ENCODE measurements at places on chromosomes 16 and 17. TPM values are rescaled to one million over a fixed set of nuclear protein-coding genes. Genes with fewer than 3 reads are reported as not detected.

SEPTIN12 gene
- not detected for total RNA-seq

DNA sequence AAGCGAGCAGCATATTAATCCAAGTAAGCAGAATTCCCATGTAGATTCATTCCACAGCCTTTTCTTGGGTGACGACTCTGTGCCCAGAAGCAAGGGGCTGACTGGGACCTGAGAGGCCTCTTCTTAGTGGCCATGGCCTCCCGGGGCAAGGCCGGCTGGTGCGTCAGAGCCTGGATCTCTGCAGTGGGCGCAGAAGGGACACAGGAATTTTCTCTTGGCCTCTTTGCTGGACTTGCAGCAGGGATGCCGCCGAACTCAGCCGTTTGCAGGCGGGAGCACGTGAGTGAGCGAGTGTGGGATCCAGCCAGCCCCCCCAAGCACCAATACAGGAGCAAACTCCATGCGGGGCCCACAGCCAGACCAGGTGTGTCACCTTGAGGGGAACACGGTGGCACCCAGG is 151.8 kb downstream of the RPTOR start:
- no peak overlapping the region for H3K4me3 ChIP-seq
- peaks cover 3% of the 10 kb centered on the region for H3K4me1 ChIP-seq
- H3K36me3 ChIP-seq = no peaks in the 10 kb centered on the region
- no peaks in the 10 kb centered on the region for H3K27me3 ChIP-seq
- DNase-seq = no peak

- no peak overlapping the region for H3K27ac ChIP-seq
- peaks cover 22% of the 10 kb centered on the region for H3K4me1 ChIP-seq
- DNase-seq = no peak
- H3K27me3 ChIP-seq = peaks cover 39% of the 10 kb centered on the region
- no peak overlapping the region for H3K4me3 ChIP-seq
- H3K36me3 ChIP-seq = no peaks in the 10 kb centered on the region
These were observed 2.4 kb upstream of the CACNA1G start for GRCh38 chr17:50558091-50558490.

- H3K36me3 ChIP-seq = no peaks in the 10 kb centered on the region
- H3K27me3 ChIP-seq = no peaks in the 10 kb centered on the region
- no peaks in the 10 kb centered on the region for H3K4me1 ChIP-seq
- no peak overlapping the region for H3K27ac ChIP-seq
- no peak for DNase-seq
- H3K4me3 ChIP-seq = no peak overlapping the region
These were observed 17.4 kb upstream of the PSMD11 start for GRCh38 chr17:32426894-32427293.

DNA sequence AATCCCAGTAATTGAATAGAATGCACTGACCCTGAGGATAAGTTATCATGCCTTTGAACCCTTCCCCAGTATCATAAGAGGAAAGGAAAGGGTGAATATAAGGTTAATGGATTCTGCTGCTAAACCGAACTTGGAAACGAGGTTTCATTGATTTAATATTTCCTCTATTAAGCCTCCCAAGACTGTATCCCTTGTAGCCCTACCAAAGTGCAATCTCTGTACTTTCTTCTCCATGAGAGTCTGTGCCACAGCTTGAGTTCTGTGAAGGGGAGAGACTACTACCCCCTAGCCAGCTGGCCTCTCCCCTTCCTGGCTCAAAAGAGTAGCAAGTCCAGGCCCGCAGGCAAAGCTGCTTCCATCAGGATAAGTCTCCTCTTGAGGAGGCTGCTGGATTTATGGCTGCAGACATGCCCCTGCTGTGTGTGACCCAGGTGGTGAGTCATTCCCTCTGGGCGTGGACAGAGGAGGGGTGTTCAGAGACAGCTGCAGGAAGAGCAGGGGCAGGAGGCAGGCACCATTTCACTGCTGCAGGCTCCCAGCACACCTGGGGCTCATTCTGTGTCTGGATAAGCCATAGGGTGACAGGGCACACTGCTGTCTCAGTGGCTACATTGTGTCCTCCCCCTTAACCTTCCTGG is 58.4 kb downstream of the TOM1L2 start:
- H3K4me3 ChIP-seq = no peak overlapping the region
- no peaks in the 10 kb centered on the region for H3K36me3 ChIP-seq
- H3K27me3 ChIP-seq = no peaks in the 10 kb centered on the region
- H3K4me1 ChIP-seq = no peaks in the 10 kb centered on the region
- no peak overlapping the region for H3K27ac ChIP-seq

GRCh38 chr17:58783380-58783779 is 27.7 kb downstream of the PPM1E start:
- H3K27ac ChIP-seq = no peak overlapping the region
- H3K27me3 ChIP-seq = no peaks in the 10 kb centered on the region
- no peak overlapping the region for H3K4me3 ChIP-seq
- no peak for DNase-seq

DNA sequence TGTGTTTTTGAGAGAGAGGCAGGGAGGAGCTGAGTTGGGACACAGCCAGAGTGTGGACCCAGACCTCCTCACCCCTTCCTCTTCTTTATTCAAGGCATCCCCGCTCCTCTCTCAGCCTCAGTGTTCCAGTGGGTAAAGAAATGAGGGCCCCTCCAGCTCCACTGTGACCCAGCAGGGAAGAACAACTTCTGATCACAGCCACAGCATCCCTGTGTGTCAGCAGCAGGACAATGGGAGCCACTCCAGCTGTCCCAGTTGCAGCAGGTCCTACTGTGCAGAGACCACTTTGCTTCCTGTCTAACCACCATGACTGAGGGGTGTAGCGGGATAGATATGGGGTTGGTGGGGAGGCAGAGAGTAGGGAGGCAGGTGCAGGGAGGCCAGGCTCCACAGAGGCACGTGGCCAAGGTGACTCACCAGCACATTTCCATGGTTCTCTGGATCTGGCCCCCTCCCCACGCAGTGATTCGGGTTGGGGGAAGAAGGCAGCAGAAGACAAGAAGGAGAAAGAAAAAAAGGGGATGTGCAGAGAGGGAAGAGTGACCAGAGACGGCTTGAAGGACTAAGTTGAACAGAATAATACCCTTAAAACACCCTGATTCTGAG is 24.5 kb downstream of the PIK3R5 start:
- H3K36me3 ChIP-seq = peaks cover 15% of the 10 kb centered on the region
- H3K27ac ChIP-seq = peak overlapping the region; percentile 38
- peaks cover 66% of the 10 kb centered on the region for H3K4me1 ChIP-seq

OSGIN1 gene
- 0.86 TPM for total RNA-seq

DNA sequence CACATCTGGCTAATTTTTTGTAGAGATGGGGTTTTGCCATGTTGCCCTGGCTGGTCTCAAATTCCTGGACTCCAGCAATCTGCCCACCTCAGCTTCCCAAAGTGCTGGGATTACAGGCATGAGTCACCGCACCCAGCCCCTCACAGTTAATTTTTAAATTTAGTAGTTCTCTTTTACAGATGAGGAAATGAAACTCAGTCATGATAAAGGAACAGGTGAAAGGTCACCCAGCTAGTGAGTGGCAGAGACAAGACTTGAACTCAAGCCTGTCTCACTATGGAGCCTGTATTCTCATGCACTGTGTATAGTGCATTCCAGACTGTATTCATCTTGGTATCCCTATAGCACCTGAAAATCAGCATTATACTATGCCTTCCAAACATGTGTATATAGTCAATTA is 77.1 kb upstream of the WSB1 start:
- peaks cover 13% of the 10 kb centered on the region for H3K4me1 ChIP-seq
- no peak for DNase-seq
- H3K4me3 ChIP-seq = no peak overlapping the region

HOXB4 gene
- total RNA-seq = 3.7 TPM

CCL1 gene
- 52.8 TPM for total RNA-seq
